ENCODE measurements at places on chromosomes 11 and 22.

DNA sequence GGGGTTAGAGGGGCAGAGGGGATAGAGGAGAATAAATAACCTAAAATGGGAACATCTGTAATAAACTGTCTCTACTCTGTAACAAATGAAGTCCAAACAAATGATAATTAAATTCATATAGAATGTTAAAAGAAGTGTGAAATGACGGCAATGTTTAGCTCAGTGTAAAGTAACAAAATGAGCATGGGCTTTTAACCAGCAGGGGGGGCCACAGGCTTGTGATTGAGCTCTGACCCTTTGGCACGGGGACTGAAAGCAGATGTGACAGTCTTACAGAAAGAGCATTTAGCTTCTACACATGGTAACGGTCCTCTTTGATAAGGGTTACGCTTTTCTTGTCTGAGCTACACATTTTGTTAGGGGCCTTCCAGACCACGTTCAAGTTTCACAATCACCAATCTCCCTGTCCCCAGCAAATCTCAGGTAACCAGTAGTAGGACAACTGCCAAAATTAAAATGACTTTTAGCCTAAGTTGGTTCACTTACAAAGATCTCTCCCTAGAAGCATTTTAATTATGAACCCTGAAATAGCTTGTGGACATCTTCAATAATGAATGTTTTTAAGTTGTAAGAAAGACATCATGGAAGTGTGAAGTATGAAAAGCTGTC, 262.5 kb downstream of the DCDC1 start:
- no peak overlapping the region for H3K4me3 ChIP-seq
- no peaks in the 10 kb centered on the region for H3K4me1 ChIP-seq
- no peak overlapping the region for H3K27ac ChIP-seq
- peak; percentile 7 for DNase-seq
- no peaks in the 10 kb centered on the region for H3K36me3 ChIP-seq
- no peaks in the 10 kb centered on the region for H3K27me3 ChIP-seq

- peak; percentile 80 for DNase-seq
- no peaks in the 10 kb centered on the region for H3K27me3 ChIP-seq
- H3K4me1 ChIP-seq: peaks cover 5% of the 10 kb centered on the region
- H3K4me3 ChIP-seq: no peak overlapping the region
Observed at GRCh38 chr11:86608251-86608799, 64.1 kb downstream of the ME3 start.

GRCh38 chr11:111303461-111303860, 5.1 kb downstream of the POU2AF3 start:
- no peak overlapping the region for H3K4me3 ChIP-seq
- H3K27me3 ChIP-seq: peaks cover 75% of the 10 kb centered on the region
- H3K27ac ChIP-seq: no peak overlapping the region
- H3K4me1 ChIP-seq: peaks cover 1% of the 10 kb centered on the region
- DNase-seq: no peak

- peaks cover 16% of the 10 kb centered on the region for H3K4me1 ChIP-seq
- no peak overlapping the region for H3K4me3 ChIP-seq
- H3K27ac ChIP-seq: peak overlapping the region; percentile 85
Observed at GRCh38 chr11:69352715-69353319, 58.9 kb downstream of the MYEOV start.

DNA sequence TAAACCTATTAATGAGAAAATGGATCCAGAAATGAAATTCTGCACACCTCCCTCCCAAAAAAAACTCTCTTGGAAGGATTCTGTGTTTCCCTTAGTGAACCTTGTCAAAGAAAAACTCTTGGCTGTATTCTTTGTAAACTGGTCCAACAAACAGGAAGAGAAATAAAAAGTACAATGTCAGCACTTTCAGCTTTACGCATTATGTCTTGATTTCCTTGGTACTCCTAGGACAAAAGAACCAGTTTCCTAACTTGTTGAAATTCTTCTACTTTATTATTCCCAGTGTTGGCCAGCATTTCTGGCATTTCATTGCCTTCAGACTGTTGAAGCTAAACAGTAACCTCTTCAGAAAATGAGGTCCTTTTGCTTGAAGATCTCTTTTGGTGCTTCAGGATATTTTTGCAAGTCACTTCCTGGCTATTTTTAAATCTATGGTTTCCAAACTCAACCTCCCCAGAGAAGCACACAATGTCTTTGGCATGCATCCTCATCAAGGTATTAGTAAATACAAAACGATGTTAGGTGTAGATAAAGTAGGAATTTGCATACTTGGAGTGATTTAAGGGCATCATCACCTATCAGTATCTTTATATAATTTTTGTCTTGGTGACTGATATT, 342.7 kb downstream of the AASDHPPT start:
- no peaks in the 10 kb centered on the region for H3K36me3 ChIP-seq
- no peak overlapping the region for H3K4me3 ChIP-seq
- no peaks in the 10 kb centered on the region for H3K27me3 ChIP-seq
- H3K27ac ChIP-seq: no peak overlapping the region
- peaks cover 3% of the 10 kb centered on the region for H3K4me1 ChIP-seq

GRCh38 chr11:102528618-102529017, 1.9 kb downstream of the MMP7 start:
- H3K36me3 ChIP-seq: no peaks in the 10 kb centered on the region
- no peak overlapping the region for H3K27ac ChIP-seq
- H3K4me3 ChIP-seq: no peak overlapping the region
- H3K4me1 ChIP-seq: no peaks in the 10 kb centered on the region

- peak; percentile 15 for DNase-seq
- no peaks in the 10 kb centered on the region for H3K36me3 ChIP-seq
- no peaks in the 10 kb centered on the region for H3K27me3 ChIP-seq
- no peak overlapping the region for H3K27ac ChIP-seq
- peaks cover 8% of the 10 kb centered on the region for H3K4me1 ChIP-seq
Observed at GRCh38 chr11:44179173-44179572, 83.7 kb downstream of the EXT2 start.

DNA sequence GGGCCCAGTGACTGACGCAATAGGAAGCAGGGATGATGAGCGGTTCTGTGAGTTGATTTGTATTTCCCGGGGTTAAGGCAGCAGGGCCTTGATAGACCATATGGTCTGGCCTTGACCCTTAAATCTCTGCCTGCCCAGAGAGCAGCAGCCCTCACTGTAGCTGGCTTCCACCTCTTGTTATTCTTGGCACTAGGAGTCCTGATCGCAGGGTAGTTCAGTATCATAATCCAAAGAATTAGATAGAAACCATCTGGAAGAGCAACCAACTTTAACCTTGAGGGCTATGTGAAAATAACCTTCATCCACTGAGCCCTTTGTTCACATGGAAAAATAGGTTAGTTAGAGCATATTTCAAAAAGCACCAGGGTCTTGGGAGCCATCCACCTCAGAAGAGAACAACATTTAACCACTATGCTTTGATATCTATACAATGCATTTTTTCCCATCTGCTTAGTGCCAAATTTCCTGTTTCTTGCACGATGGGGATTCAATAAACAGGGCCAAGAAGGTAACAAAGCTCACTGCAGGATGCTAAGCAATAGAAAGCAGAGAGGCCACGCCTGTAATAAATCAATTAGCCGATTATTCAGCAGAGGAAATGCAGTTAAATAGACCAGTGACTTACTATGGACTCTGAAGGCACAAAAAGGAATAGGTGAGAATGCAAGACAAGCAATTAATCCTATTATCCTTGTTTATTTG, 761.3 kb downstream of the OPCML start:
- no peaks in the 10 kb centered on the region for H3K36me3 ChIP-seq
- H3K27ac ChIP-seq: no peak overlapping the region
- H3K4me3 ChIP-seq: no peak overlapping the region
- H3K4me1 ChIP-seq: no peaks in the 10 kb centered on the region
- no peak for DNase-seq

GRCh38 chr11:117205211-117205818, 6.1 kb downstream of the TAGLN start:
- H3K36me3 ChIP-seq: peaks cover 45% of the 10 kb centered on the region
- peaks cover 34% of the 10 kb centered on the region for H3K4me1 ChIP-seq
- no peak for DNase-seq

GRCh38 chr11:68565768-68566167, 105.2 kb downstream of the PPP6R3 start:
- H3K36me3 ChIP-seq: peaks cover 35% of the 10 kb centered on the region
- no peaks in the 10 kb centered on the region for H3K27me3 ChIP-seq

GRCh38 chr22:32904044-32904443, 102.5 kb downstream of the TIMP3 start:
- DNase-seq: peak; percentile 35
- no peaks in the 10 kb centered on the region for H3K4me1 ChIP-seq
- no peak overlapping the region for H3K4me3 ChIP-seq
- no peak overlapping the region for H3K27ac ChIP-seq

GRCh38 chr11:40388097-40388818, 1071.2 kb downstream of the LRRC4C start:
- no peaks in the 10 kb centered on the region for H3K36me3 ChIP-seq
- H3K27me3 ChIP-seq: no peaks in the 10 kb centered on the region
- no peak overlapping the region for H3K27ac ChIP-seq
- H3K4me1 ChIP-seq: no peaks in the 10 kb centered on the region
- peak; percentile 70 for DNase-seq

GRCh38 chr11:13119361-13119760, 110.2 kb downstream of the RASSF10 start:
- H3K27me3 ChIP-seq: no peaks in the 10 kb centered on the region
- peak; percentile 40 for DNase-seq
- no peaks in the 10 kb centered on the region for H3K36me3 ChIP-seq
- H3K4me1 ChIP-seq: peaks cover 18% of the 10 kb centered on the region
- no peak overlapping the region for H3K27ac ChIP-seq
- H3K4me3 ChIP-seq: no peak overlapping the region

GRCh38 chr22:24325105-24325757, 54.6 kb downstream of the SPECC1L start:
- H3K4me1 ChIP-seq: peaks cover 2% of the 10 kb centered on the region
- H3K4me3 ChIP-seq: no peak overlapping the region
- DNase-seq: peak; percentile 92
- H3K27me3 ChIP-seq: no peaks in the 10 kb centered on the region
- H3K27ac ChIP-seq: no peak overlapping the region
- peaks cover 34% of the 10 kb centered on the region for H3K36me3 ChIP-seq

DNA sequence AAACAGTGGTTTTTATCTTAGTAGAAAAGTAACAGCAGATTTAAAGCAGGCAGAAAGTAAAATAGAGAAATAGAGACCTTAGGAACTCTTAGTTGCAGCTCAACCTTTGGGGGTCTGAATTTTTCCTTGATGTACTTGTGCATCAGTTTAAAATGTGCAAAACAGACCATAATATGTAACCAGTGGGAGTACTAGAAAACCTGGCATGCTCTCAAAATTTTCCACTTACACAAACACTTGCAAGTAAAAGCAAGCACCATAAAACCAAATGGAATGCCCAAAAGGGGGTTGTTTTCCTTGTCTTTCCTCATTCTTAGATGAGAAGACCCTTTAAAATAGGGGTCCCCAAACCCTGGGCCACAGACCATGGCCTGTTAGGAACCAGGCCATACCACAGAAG, 12.9 kb upstream of the MRGPRE start:
- DNase-seq: no peak
- H3K27ac ChIP-seq: no peak overlapping the region
- no peaks in the 10 kb centered on the region for H3K36me3 ChIP-seq
- H3K4me3 ChIP-seq: no peak overlapping the region
- H3K27me3 ChIP-seq: peaks cover 5% of the 10 kb centered on the region

- no peaks in the 10 kb centered on the region for H3K27me3 ChIP-seq
- H3K36me3 ChIP-seq: no peaks in the 10 kb centered on the region
- H3K4me1 ChIP-seq: peaks cover 3% of the 10 kb centered on the region
- no peak for DNase-seq
- H3K4me3 ChIP-seq: no peak overlapping the region
- no peak overlapping the region for H3K27ac ChIP-seq
Observed at GRCh38 chr22:38761202-38762162, 5.7 kb upstream of the SUN2 start.

GRCh38 chr11:38046571-38047135, 1448.6 kb upstream of the RAG2 start:
- no peaks in the 10 kb centered on the region for H3K4me1 ChIP-seq
- no peak overlapping the region for H3K4me3 ChIP-seq
- no peaks in the 10 kb centered on the region for H3K36me3 ChIP-seq
- H3K27me3 ChIP-seq: no peaks in the 10 kb centered on the region
- DNase-seq: no peak
- no peak overlapping the region for H3K27ac ChIP-seq

DNA sequence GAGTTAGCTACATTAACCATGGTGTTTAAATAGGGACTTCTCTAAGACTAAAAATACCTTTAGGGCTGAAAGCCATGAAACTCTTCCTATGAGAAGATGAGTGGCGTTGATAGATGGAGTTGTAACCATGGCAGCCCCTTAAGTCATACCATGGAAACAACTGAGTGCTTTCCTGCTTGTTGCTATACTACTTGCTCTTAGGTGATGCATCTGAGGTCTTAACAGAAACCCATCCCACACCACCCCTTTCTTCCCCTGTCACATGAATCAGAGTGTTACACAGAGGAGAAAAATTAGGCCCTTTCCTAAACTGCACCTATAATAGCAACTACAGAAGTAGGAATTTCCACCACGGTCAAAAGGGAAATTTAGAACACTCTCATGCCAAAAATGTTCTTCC, 64.3 kb upstream of the ZC3H12C start:
- H3K27me3 ChIP-seq: no peaks in the 10 kb centered on the region
- H3K36me3 ChIP-seq: no peaks in the 10 kb centered on the region
